ENCODE measurements at places on chromosomes 13 and 19. TPM values are rescaled to one million over a fixed set of nuclear protein-coding genes. Genes with fewer than 3 reads are reported as not detected.

Gene ZNF737
- 22.1 TPM for total RNA-seq

Gene CLIP3
- 5.6 TPM for total RNA-seq

Gene VSIG10L
- total RNA-seq = 5.9 TPM

Gene FAM216B
- total RNA-seq = not detected

Gene FCGBP
- 10.0 TPM for total RNA-seq

Gene KCTD4
- total RNA-seq = not detected

Gene KIR2DL4
- not detected for total RNA-seq

Gene LRRC8E
- total RNA-seq = 4.3 TPM

Gene CLEC4G
- total RNA-seq = not detected

Gene GIPR
- 9.1 TPM for total RNA-seq

Gene RETN
- total RNA-seq = not detected

DNA sequence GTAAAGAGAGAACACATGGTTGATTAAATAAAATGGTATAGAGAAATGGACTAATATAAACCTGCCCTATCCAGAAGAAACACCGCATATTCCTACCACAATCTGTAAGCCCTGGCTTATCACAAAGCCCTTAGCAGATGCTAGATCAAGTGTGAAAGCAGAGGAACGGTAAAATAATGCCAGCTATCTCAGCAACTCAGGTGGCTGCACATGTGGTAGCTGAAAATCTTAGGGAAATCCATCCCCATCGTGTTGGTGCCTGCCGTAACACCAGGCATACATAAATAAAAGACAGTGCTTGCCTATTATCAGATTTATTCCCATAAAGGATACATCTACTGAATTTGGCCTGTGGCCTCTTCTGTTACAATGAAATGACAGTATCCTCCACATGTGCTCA is 304.1 kb upstream of the MAB21L1 start:
- no peaks in the 10 kb centered on the region for H3K36me3 ChIP-seq
- no peak overlapping the region for H3K4me3 ChIP-seq
- no peak overlapping the region for H3K27ac ChIP-seq
- H3K27me3 ChIP-seq = peaks cover 2% of the 10 kb centered on the region
- H3K4me1 ChIP-seq = peaks cover 25% of the 10 kb centered on the region

DNA sequence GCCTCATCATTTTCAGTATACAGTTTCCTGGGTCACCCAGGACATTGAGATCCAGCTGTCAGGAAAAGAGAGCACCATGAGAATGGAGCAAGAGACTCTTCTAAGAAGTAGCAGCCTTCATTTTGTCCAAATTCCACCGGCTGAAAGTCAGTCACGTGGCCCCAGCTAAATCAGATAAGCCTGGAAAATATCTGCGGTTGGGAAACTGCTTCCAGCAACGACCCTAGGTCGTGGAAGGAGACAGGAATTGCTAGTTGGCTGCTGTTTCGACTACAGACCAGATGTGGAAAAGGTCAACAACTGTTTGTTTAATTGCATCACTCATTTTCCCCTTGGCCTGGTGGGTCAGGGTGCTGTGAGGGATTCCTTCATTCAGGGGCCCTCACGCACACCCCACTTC is 107.0 kb downstream of the ZNF536 start:
- peaks cover 19% of the 10 kb centered on the region for H3K27me3 ChIP-seq
- H3K4me3 ChIP-seq = peak overlapping the region; percentile 6
- H3K36me3 ChIP-seq = no peaks in the 10 kb centered on the region
- H3K27ac ChIP-seq = no peak overlapping the region

DNA sequence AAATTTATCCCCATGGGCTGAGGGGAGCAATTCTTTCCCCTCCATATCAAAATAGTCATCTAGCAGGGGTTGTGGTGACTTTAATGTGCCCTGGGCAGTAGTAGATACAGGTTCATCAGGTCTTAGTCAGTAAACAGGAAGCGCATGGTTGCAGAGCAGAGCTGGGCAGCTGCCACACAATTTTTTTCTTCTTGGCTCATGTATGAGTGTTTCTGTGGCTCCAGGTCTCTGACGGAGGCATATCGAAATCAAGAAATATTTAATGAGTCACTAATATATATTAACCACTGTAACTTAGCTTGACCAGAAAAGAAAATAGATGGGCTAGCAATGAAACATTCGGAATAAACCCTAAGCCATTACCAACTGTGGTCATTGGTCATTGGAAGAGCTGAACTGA is 68.4 kb upstream of the UBL3 start:
- H3K4me3 ChIP-seq = no peak overlapping the region
- H3K27me3 ChIP-seq = no peaks in the 10 kb centered on the region
- no peaks in the 10 kb centered on the region for H3K36me3 ChIP-seq
- DNase-seq = no peak
- H3K27ac ChIP-seq = peak overlapping the region; percentile 83
- peaks cover 38% of the 10 kb centered on the region for H3K4me1 ChIP-seq

- no peak for DNase-seq
- H3K27ac ChIP-seq = peak overlapping the region; percentile 42
- H3K4me3 ChIP-seq = no peak overlapping the region
- H3K36me3 ChIP-seq = no peaks in the 10 kb centered on the region
- H3K27me3 ChIP-seq = no peaks in the 10 kb centered on the region
Measured at GRCh38 chr13:20826843-20827560, 53.2 kb upstream of the EEF1AKMT1 start.

DNA sequence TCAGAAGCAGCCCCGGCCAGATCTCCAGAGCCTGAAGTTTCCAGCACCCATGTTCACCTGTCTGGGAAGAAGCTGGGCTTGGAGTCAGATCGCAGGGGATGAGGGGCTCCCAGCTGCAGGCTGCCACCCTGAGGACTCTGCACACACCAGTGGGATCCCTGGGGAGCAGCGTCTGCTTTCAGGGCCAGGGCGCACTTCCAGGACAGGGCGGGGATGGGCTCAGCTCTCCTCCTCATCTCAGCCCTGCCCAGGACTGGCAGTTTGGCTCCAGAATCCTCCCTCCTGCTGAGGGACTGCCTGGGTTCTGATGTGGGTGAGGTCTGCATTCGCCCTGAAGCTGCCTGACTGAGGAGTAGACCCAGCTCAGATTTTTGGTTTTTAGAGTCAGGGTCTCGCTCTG is 3.5 kb downstream of the SLC7A9 start:
- no peak overlapping the region for H3K4me3 ChIP-seq
- H3K27me3 ChIP-seq = no peaks in the 10 kb centered on the region
- H3K36me3 ChIP-seq = no peaks in the 10 kb centered on the region
- H3K27ac ChIP-seq = no peak overlapping the region

DNA sequence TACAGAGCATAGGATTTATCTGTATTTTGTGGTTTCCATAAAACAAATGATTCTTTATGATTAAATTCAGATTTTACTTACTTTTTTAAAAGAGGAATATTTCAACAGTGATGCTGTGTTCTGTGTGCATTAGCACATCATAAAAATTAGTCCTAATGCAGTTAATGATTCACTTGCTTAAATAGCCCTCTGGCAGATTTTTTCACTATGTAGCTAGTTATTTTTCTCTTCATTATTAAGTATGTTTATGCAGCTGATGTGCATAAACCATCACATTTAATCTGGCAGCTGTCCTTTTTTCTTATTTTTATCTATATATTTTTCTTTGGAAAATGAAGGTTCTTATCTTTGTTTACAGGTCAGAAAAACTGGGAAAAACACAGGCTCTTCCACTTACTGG is 127.2 kb downstream of the ZNF486 start:
- H3K4me1 ChIP-seq = no peaks in the 10 kb centered on the region
- H3K4me3 ChIP-seq = no peak overlapping the region
- no peaks in the 10 kb centered on the region for H3K36me3 ChIP-seq
- no peaks in the 10 kb centered on the region for H3K27me3 ChIP-seq
- DNase-seq = no peak
- H3K27ac ChIP-seq = no peak overlapping the region

- peaks cover 50% of the 10 kb centered on the region for H3K27me3 ChIP-seq
- H3K27ac ChIP-seq = no peak overlapping the region
- no peak overlapping the region for H3K4me3 ChIP-seq
- DNase-seq = no peak
- H3K36me3 ChIP-seq = no peaks in the 10 kb centered on the region
- H3K4me1 ChIP-seq = no peaks in the 10 kb centered on the region
Measured at GRCh38 chr19:41912899-41913537, 15.2 kb downstream of the ERFL start.

DNA sequence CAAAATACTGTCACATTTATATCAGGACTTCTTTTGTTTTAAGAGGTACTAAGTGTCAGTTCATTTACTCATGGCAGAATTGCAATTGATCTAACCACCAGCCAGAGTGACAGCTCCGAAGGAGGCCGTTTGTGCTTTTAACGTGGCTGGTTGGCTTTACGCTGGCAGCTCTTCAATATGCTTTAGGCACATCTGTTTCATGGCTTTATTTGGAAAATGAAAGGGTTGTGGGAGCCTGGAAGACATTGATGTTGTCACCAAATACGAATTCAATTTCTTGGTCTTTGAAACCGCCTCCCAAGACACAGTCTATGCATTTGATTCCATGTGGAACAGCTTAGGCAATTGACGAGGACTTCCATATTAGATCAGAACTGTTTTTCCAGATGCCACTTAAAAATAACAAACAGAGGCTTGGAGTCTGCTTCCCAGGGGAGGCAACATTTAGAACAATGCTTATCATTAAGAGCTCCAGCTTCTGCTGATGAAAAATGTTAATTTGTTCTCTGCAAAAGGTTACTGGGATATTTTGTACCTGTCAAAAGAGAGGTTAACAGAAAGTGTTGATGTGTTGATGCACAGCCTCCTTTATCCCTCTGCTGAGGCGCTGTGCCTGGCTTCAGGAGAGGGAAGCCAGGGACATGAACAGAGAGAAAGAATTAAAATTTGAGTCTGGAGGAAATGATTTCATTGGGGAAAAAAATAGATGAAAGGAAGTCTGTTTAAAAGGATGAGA is 64.0 kb upstream of the TNFRSF19 start:
- no peaks in the 10 kb centered on the region for H3K36me3 ChIP-seq
- H3K27ac ChIP-seq = peak overlapping the region; percentile 22
- no peaks in the 10 kb centered on the region for H3K27me3 ChIP-seq
- DNase-seq = no peak
- peak overlapping the region; percentile 65 for H3K4me3 ChIP-seq

- DNase-seq = no peak
- H3K4me3 ChIP-seq = no peak overlapping the region
- peaks cover 6% of the 10 kb centered on the region for H3K27me3 ChIP-seq
- peaks cover 11% of the 10 kb centered on the region for H3K4me1 ChIP-seq
- no peak overlapping the region for H3K27ac ChIP-seq
Measured at GRCh38 chr13:21901811-21902708, 231.2 kb downstream of the FGF9 start.

DNA sequence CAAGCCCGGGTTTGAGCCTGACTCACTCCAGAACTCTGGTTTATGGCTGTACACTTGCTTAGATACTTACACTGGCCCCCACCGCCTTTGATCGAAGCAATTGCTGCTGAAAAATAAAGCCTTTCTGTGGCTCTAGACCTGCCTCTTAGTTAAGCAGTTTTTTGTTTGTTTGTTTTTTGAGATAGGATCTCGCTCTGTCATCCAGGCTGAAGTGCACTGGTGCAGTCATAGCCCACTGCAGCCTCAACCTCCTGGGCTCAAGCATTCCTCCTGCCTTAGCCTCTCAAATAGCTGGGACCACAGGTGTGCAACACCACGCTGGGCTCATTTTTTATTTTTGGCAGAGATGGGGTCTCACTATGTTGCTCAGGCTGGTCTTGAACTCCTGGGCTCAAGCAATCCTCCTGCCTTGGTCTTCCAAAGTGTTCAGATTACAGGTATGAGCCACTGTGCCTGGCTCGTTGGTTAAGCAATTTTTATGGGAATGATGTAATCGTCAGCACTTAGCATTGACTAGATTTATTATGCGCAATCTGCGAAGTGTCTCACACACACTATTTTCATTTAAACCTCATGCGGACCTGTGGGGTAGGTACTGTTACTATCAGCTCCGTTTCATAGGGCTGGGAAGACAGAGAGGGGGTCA is 22.2 kb downstream of the PPP2R1A start:
- no peaks in the 10 kb centered on the region for H3K4me1 ChIP-seq
- H3K36me3 ChIP-seq = peaks cover 29% of the 10 kb centered on the region
- no peaks in the 10 kb centered on the region for H3K27me3 ChIP-seq
- DNase-seq = no peak
- no peak overlapping the region for H3K4me3 ChIP-seq

GRCh38 chr19:30696514-30696913 is 324.3 kb downstream of the ZNF536 start:
- H3K36me3 ChIP-seq = no peaks in the 10 kb centered on the region
- DNase-seq = no peak
- H3K4me1 ChIP-seq = peaks cover 46% of the 10 kb centered on the region
- no peak overlapping the region for H3K4me3 ChIP-seq
- H3K27ac ChIP-seq = no peak overlapping the region
- peaks cover 22% of the 10 kb centered on the region for H3K27me3 ChIP-seq

DNA sequence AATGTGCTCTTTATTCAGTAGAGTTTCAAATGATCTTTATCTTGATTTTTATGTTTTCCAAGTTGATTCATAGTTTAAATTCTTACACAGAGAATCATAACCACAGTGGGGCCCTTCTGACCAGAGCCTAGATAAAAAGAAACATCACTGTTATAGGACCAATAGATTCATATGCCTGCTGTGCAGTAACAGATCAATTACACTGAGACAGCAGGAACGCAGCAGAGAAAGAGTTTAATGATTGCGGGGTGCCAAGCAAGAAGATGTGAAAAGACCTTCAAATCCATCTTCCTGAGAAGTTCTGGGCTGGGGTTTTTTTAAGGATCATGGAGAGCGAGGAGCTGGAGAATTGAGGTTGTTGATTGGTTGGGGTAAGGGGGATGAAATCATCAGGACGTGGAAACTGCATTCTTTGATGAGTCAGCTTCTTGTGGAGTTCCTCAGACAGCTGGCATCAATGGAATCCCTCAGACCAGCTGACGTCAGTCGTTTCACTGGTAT is 346.6 kb downstream of the TBC1D4 start:
- no peak overlapping the region for H3K4me3 ChIP-seq
- H3K27me3 ChIP-seq = no peaks in the 10 kb centered on the region
- DNase-seq = no peak
- no peak overlapping the region for H3K27ac ChIP-seq
- peaks cover 5% of the 10 kb centered on the region for H3K4me1 ChIP-seq

- H3K4me3 ChIP-seq = no peak overlapping the region
- no peaks in the 10 kb centered on the region for H3K36me3 ChIP-seq
- peaks cover 23% of the 10 kb centered on the region for H3K27me3 ChIP-seq
- DNase-seq = no peak
- no peaks in the 10 kb centered on the region for H3K4me1 ChIP-seq
Measured at GRCh38 chr13:99425485-99426341, 75.6 kb upstream of the TM9SF2 start.

- peaks cover 19% of the 10 kb centered on the region for H3K36me3 ChIP-seq
- H3K27me3 ChIP-seq = no peaks in the 10 kb centered on the region
- H3K4me3 ChIP-seq = no peak overlapping the region
Measured at GRCh38 chr13:100537486-100537885, 51.1 kb downstream of the GGACT start.

DNA sequence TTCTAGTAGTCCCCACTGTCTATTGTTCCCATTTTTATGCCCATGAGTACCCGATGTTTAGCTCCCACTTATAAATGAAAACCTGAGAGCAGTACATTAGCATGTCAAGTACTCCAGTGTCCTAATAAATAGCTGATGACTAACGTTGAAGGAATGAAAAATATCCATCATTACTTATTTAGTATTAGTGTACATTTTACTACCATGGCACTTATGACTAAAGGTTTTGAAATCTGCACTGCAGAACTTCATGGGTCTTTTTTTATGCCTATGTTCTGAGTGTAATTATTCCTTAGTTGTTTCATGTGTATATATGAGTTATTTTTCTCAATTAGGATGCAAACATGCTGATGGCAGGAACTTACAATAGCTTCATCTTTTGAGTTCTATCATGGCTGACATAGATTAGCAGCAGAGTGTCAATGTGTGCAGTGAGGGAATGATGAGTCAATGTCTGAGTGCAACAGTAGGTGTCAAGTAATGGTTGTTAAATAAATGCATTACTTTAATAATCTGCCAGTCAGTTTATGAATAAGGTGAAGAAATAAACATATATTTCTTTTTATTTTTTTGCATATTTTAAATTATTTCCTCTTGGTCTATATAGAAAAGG is 188.4 kb downstream of the ITGBL1 start:
- H3K27me3 ChIP-seq = no peaks in the 10 kb centered on the region
- no peak overlapping the region for H3K27ac ChIP-seq
- no peak for DNase-seq
- H3K4me3 ChIP-seq = no peak overlapping the region
- H3K36me3 ChIP-seq = no peaks in the 10 kb centered on the region
